ENCODE measurements at places on chromosomes 3 and 15.
A peak's percentile ranks its signal among the peaks of the same experiment; 100 is the strongest.

DNA sequence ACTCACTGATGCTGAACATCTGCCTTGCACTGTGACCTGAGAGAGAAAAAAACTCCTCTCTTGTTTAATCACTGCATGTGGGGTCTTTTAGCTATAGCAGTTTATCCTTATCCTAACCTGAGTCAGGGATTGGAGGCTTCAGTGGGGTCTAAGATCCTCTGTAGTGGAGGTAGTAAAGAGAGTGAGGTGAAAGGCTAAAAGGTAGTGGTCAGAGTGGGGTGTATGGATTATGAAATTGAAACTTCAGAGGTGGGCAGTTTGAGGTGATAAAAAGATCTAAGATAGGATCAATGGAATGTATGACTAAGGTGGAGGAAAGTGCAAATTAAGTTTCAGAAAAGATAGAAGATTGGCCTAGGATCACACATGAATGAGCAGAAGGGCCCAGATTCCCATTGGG, 36.5 kb downstream of the DET1 start:
- no peak for DNase-seq

- peak; percentile 4 for DNase-seq
These were observed 504.9 kb upstream of the DPH6 start for GRCh38 chr15:36050899-36051298.

DNA sequence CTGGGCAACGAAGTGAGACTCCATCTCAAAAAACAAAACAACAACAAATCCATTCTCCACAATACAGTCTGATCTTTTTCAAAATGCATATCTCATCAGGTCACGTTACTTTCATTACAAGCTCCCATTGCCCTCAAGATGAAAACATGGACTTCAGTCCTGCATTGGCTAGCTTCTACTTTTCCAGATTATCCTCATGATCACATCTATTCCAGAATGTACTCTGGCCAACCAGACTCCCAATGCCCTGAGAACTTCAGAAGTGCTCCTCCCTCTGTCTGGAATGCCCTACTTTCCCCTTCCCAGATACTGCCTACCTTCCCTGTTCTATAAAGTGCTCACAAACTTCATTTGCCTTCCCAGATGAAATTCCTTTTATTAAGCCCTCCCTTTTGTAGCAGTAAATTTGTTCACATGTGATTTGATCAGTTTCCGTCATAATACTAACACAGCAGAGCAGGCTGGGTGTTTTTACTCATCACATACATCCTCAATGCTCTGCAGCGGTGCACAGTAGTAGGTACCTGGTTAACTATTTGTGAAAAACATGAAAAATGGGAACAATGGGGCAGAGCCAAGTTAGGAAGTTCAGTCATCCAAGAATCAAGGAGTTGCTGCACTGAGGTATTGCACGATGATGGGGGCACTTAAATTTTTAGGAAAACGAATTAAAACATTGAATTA, 5.3 kb downstream of the RPL22L1 start:
- peak; percentile 75 for DNase-seq

DNA sequence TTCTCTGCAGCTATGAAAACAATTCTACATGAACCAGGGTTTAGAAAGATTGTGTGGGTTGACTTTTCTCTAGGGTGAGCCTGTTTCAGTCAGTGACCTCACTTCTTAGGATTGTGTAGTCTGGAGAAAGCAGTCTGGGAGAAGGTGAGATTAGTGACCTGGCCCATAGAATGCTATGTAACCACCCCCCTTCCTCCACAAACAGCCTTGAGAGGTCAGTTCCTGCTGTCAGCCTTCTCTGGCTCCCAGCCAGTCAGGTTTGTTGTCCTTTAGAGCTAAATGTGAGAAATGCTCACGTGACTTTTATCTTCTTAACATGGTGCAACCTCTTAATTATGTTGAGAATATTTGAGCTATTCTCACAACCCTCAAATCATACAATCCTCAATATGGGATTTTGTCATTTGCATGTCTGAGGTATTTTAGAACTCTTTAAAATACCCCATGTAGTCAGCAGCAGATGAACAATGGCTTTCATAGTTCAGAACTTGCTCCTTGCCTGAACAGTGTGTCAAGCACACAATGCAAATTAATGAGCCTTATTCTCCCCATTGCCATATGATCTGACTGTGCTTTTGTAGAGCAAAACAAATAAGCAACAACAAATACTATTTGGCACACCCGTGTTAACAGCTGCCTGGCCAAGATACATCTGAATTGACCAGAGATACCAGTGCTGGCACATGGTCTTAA, 311.6 kb downstream of the CNTN6 start:
- peak; percentile 27 for DNase-seq

DNA sequence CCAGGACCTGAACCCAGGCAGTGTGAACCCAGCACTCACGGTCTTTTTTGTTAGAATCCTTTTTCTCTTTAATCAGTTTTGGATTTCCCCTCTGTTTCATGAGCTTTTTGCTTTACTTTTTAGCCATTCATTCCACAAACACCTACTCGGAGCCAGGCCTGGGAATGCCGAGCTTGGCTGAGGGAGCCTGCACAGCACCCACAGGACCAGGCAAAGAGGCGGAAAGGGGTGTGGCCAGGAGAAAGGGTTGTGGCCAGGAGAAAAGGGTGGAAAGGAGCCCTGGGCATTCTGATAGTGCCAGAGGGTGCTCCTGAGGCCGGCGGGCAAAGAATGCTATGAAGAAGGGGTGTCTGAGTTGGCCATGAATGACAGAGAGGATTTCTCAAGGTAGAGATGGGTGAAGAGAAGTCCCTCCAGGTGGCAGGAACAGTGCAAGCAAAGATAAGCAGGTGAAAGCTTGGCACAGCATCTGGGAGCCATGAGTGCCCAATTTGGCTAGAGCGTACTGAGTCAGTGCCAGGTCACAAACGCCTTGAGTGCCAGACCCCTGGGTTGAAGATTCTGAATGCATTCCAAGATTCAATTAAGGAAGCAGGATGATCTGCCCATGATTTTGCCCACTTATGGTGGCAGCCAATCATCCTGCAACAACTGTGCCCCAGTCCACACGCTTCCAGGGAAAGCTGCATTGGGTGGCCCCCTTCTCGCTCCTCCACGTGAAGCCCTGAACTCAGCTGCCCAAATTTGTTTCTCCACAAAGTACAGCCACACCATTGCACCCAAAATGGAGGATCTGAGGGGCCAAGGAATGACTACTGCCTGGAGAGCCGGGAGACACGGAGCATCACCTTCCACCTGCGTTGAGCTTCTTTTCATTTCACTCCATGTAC, 157.2 kb downstream of the XXYLT1 start:
- DNase-seq, result no peak

DNA sequence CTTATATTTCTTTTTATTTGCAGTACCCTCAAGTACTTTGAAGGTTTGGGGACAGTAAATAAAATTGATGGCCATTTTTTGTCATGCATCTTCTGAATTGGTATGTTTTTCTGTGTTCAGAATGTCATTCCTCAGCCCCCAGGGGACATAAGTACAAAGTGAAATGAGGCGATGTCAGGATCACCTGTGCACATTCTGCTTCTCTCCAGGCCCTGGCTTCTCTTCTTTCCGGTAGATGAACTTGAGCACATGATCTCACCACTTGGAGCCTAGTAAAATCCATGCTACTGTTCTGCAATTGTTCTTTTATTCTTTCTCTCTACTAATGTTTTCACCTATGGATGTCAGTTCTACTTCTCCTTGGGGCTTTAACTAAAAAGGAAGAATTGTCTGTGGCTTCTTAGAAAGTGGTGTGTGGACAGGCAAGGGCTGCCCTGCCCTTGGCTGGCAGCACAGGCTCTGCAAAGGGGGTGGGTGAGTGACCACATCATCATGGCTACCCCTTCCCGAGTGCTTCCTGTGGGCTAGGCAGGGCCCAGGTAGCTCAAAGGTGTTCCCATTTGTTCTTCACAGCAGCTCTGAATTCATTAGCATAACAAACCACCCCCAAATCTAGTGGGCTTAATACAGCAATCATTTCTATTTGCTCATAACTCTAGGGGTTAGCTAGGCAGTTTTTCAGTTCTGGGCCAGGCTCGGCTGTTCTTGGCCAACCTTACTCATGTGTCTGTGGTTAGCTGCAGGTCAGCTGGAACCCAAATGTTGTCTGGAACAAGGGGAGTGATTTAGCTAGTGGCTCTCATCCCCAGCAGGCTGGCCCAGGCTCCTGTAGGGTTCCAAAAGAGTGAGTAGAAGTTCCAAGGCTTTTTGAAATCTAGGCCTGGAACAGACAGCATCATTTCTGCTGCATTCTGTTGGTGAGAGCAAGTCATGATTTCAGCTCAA, 154.0 kb upstream of the CTDSPL start:
- DNase-seq, result no peak

DNA sequence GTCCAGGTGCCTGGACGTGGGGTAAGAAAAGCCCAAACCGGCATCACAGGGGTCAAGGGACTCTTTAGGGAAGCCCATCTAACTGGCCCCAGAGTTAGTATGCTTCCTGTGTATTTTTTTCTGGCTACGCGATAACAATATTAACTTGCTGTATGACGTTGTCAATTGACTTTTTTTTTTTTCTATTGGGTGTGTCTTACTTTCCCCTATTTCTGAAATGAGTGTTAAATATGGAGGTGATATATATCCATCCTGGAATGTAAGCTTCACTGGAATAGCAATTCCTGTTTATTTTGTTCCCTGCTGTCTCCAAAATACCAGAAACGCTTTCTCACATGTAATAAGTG, 598 bp upstream of the GMNC start:
- no peak for DNase-seq

GRCh38 chr15:37572401-37572800, 362.0 kb upstream of the TMCO5A start:
- no peak for DNase-seq

DNA sequence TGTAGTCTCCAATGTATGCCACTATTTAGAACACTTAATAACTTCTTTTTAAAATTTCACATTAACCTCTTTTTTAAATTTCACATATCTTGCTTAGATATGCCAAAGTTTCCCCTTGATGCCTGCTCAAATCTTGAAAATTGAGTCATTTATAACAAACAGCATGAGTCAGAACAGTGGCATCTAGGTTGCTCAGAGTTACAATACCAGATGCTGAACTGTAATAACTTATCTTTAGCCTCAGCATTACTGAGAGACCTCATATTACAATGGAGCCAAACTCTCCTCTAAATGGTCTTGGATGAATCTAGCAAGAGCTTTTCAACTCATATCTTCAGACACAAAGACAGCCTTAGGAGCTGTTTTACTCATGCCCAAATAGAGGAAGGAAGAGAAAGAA, 439.3 kb upstream of the ARPP21 start:
- DNase-seq, result no peak

- peak; percentile 62 for DNase-seq
These were observed 401 bp downstream of the RAMAC start for GRCh38 chr15:82986442-82986780.

DNA sequence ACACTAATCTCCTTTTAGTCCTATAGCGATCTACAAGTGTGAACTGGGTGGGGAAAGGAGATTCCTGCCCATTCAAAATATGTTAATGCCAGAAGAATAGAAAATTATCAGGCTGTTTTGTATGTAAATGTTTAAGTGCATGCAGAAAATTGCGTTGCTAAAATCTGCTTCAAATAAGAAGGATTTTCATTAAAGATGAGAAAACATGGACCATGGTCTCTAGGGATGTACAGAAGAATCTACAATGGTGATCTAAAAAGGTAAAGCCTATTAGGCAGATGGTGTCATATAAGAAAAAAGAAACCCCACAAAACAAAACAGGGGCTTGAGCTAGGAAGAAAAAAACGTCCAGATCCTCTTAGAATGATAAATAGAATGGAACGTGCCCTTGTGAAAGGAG, 287.5 kb upstream of the ROBO1 start:
- no peak for DNase-seq

DNA sequence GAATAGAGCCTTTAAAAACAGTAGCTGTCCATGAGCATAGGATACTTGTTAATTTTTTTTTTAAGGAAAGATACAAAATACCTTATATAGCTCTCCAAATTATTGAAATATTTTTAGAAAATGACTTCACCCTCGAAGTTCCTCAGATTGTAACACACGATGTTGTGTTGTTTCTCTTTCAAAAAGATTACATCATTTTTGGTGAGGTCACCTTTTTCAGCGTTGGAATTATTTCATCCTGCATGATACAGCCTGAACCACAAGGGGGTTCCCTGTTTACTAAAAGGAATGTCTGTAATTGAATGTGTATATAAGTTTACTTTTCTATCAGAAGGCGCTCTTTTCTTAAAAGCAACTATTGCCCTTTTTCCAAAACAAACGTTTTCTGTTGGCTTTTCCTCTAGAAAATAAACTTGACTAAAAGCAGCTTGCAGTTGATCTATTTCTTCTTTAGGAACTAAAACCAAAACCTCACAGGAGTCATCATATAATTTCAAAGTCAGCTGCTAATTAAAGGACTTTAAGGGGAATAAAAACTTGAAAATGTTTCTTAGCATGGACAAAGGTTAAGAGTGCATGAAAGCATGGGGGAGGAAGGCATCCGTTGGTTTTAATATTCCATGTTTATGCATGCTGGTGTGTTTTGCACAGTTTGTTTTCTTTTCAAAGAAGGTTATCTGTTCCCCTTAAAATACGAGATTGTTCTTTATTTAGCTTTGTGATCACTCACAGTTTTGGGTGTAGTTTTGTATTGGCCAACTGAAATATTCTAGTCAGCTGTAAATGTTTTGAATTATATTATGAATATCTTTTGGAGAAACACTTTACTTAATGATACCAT, 29.4 kb downstream of the LYSMD4 start:
- peak; percentile 59 for DNase-seq

GRCh38 chr15:79846539-79846938, 50.3 kb downstream of the MTHFS start:
- DNase-seq, result no peak

DNA sequence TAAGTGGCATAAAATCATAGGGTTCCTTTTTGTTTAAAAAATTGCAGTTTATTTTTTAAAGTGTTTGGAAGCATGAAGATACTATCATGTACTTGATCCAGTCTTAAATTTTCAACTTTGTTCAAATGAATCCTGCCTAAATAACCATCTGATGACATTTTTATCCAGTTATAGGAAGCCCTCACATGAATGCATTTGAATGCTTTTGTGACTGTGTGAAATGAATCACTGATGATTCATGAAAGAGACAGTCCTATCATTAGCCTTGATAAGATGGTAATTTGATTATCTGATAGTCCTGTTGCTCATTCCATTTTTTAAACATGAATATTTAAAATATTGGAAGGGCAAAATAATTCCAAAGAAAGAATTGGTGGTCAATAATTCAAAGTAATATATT, 401.9 kb upstream of the ROBO2 start:
- no peak for DNase-seq

DNA sequence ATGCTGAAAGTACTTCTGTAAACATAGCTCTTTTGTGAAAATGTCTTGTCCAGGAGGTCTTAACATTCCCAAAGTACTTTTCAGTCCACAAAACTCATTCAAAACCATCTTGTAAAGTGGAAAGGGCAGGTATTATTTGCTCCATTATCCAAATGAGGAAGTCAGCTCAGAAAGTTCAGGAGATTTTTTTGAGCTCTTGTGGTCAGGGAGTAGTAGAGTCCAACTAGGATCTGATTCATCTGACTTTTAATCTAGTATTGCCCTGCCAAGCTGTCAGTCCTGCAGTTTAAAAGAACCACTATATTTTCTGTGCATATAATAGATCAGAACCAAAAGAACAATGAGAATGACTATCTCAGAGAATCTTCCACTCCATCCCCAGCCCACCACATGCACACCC, 83.5 kb downstream of the FOXB1 start:
- DNase-seq, result no peak

GRCh38 chr15:74245342-74245931, 9.3 kb downstream of the CCDC33 start:
- DNase-seq, result peak; percentile 60

Data from HT-29 (cell line).